HCT116 (cell line): ENCODE measurements at places on chromosomes 1 and 21. TPM values are rescaled to one million over a fixed set of nuclear protein-coding genes. Genes with fewer than 3 reads are reported as not detected.

S100A8 gene
- total RNA-seq = 1.4 TPM

DNA sequence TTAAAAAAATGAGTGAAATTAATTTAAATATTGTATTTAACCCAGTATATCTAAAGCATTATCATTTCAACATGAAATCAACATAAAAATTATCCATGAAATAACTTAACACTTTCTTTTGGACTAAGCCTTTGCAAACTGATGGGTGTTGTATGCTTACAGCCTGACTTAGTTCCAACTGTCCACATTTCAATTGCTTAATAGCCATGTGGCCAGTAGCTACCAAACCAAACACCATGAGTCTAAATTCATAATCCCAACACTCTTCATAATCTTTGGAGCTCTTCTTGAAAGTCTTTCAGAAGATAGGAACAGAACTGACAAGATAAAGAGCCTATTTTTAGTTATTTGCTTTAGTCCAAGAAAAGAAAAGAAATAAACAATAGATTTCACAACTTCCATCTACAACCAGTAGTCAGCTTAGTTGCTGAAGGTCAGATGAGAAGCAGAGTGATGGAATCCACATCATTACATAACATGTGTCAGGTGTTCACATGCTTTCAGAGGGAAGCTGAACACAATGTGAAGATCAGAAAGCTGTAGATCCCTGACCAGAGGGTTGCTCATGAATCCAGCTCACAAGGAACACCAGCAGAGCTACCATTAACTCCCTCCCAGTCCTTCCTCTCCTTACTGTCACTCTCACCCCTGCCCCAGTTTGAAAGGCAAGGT, 144.0 kb upstream of the ZNF648 start:
- no peak for DNase-seq

GRCh38 chr1:206568256-206568655, 44.0 kb downstream of the EIF2D start:
- DNase-seq = no peak

GRCh38 chr1:162548170-162548569, 13.4 kb upstream of the UAP1 start:
- DNase-seq = no peak

DNA sequence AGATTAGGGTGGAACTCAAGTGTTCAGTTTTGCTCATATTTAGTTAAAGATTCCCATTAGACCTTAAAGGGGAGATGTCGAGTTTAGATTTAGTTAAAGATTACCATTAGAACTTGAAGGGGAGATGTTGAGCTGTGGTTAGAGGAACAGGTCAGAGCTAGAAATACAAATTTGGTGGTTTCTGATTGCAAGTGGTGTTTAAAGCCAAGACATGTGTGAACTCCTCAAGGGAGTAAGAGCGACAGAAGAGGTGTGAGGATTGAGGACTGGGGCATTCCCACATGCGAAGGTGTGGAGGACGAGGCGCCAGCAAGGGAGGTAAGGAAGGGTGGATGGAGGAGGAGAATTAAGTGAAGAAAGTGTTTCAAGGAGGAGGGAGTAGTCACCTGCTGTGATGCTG, 168.6 kb downstream of the IER5 start:
- no peak for DNase-seq
